ENCODE measurements at places on chromosomes 2 and 18.

GRCh38 chr18:39737869-39738268 is 2172.3 kb upstream of the CELF4 start:
- no peak for DNase-seq

DNA sequence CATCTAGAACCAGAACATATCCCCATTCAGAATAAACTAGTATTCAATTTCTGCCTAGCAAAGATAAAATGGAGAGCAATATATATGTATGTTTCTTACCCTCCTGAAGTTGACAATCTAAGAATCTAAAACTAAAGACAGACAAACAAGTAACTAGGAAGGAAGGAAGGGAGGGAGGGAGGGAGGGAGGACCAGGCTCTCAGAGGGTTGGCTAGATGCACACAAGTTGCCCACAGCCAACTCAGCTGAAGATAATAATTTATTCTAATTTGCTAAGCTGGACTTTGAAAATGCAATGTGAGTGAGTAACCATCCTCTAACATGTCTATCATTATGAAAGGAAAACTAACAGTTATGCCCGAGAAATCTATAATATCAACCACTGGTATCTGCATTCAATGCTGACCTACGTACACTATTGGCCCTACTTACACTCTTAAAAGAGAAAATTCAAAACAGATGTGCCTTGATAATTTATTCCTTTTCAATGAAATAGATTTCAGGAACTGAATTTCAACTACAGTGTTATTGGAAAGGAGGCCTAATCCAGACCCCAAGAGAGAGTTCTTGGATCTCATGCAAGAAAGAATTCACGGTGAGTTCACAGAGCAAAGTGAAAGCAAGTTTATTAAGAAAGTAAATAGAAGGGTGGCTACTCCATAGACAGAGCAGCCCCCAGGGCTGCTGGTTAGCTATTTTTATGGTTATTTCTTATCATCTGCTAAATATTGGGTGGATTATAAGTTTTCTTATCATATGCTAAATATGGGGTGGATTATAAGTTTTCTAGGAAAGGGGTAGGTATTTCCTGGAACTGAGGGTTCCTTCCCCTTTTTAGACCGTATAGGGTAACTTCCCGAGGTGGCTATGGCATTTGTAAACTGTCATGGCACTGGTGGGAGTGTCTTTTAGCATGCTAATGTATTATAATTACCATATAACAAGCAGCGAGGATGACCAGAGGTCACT is 288.5 kb upstream of the SLC39A10 start:
- no peak for DNase-seq

- DNase-seq: no peak
These were observed 264.9 kb downstream of the MREG start for GRCh38 chr2:215748446-215748845.

DNA sequence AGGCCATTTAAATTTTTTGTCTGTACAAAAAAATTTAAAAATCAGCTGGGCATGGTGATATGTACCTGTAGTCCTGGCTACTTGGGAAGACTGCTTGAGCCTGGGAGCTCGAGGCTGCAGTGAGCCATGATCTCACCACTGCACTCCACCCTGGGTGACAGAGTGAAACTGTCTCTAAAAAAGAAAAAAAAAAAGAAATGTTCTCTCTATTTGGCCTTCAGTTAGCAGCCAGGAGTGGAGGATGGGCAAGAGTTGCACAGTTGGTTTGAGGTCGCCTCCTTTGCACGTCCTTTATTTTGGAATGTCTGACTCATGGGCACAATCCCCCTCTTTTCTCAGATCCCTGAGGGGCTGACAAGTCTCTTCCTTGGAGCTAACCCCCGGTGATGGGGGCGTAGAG is 26.3 kb downstream of the ITM2C start:
- no peak for DNase-seq

DNA sequence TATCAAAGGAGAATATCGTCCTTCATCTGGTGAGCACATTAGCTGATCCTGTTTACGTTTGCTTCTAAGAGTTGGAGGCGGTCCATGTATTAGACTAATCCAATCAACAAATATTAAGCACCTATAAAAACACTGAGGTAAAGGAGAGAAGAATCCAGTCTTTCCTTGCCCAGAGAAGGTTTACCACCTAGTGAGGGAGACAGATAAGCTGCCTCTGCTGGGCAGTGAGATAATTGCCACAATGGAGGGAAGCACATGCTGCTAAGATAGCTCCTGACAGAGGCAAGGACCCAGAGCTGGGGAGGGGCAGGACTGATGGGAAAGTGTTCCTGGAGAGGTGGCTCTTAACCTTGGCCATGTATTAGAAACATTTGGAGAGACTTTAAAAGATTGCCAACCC is 36.7 kb upstream of the ST8SIA5 start:
- DNase-seq: no peak

DNA sequence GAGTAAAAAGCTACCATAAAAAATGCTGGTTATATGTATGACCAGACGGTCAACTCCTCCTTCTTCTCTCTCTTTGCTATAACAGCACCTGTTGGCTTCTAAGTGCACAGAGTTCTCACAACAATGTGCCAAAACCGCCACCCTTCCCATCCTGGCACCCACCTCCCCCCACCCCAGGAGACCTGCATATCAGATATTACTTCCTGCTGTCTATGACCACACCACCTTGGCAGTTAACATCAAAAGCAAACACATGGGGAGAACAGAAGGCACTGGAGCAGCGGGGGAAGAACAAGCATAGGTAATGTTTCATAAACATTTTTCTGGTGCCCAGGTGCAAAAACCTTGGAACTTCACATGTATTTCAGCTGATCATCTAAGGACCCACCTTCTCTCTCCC is 15.5 kb downstream of the SPRED2 start:
- DNase-seq: no peak

DNA sequence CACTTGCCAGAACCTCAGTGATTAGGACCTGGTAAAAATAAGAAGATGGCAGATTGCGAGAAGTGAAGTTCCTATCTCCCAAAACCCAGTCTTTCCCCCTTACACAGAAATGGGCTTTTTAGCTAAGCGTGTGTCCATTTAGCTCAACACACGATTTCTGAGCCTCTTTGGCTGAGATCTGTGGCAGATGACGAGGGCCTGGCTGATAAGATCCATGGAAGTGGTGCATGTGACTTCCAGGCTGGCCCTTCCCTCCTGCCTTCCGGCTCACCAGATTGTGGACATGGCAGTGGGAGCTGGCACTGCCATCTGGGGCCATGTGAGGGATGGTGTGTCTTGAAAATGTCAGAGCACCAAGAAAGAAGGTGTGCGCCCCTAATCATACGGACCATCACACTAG is 41.0 kb upstream of the ZFP36L2 start:
- no peak for DNase-seq

- DNase-seq: no peak
These were observed 22.8 kb downstream of the TRABD2A start for GRCh38 chr2:84858123-84858522.

- no peak for DNase-seq
These were observed 406.8 kb downstream of the NBAS start for GRCh38 chr2:15154297-15154696.

DNA sequence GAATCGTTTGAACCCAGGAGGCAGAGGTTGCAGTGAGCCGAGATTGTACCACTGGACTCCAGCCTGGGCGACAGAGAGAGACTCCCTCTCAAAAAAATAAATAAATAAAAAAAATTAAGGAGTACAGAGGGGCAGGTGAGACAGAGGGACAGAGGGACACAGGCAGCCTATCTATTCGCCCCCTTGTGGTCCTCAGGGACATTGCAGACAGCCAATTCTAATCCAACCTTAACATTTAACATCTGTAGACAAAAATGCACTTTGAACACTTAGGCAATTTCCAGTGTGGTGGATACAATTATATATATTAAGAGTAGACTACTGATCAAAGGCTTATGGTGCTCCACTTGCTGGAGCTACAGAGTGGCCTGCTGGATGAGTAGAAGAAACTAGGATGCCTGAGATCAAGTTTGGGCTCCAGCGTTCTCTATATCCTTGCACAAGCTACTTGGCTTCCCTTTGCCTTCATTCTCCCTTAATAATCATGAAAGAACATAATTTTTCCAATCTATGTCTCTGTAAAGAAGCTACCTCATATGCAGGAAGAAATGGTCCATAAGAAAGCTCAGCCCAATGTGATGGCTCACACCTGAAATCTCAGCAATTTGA is 8.2 kb upstream of the SMARCAL1 start:
- no peak for DNase-seq

GRCh38 chr2:60717691-60718090 is 38.4 kb upstream of the PAPOLG start:
- no peak for DNase-seq

DNA sequence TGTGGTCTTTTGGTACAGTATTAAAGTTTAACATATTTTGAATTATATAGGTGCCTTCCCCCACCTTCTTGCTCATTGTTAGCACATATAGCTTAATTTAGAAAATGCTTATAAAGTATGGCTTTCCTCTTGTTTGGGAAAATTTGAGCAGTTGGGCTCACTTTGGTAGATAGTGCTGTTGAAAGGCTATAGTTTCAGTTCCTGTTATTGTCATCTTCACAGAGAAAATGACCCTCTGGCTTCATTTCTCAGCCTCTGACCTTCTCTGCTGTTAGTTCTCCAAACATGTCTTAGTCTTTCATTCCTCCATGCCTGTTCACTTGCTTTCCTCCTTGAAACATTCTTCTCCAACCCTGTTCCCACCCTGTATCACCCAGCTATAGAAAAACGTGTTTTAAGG is 200.6 kb downstream of the WDR7 start:
- DNase-seq: no peak

DNA sequence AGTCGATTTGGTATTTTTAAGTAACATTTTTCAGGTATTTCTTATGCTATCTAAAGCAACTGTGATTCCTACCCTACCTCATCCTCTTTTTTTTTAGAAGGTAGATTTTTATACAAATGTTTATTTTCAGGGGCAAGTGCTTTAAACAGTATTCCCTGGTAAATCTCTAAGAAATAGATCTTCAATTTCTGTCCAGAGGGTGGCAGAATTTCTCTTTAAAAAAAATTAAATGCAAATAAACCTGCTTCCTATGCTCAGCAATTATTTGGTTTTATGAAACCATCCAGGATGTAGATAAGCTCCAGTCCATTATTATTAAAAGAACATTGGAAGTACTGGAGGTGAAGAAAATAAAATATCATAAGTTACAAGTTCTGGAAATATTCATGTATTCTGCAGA is 191.9 kb downstream of the MYO3B start:
- no peak for DNase-seq

DNA sequence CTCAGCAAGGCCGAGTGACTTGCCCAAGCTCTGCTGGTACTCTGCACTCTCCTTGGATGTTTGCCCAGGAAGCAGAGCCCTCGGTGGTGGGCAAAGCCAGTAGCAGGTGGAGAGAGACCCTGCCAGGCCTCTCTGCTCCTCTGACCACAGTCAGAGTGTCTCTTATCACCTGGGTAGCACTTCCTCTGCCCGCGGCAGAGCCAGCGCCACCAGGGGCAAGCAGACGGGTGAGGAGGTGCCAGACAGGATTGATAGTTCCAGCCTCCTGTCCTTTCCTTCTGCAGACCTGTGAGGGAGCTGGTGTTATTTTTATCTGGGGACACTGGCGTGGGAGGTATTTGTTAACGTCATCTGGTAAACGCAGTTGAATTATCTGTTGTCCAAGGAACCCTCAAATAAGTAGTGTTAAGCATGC is 152.9 kb downstream of the SMAD7 start:
- DNase-seq: no peak

DNA sequence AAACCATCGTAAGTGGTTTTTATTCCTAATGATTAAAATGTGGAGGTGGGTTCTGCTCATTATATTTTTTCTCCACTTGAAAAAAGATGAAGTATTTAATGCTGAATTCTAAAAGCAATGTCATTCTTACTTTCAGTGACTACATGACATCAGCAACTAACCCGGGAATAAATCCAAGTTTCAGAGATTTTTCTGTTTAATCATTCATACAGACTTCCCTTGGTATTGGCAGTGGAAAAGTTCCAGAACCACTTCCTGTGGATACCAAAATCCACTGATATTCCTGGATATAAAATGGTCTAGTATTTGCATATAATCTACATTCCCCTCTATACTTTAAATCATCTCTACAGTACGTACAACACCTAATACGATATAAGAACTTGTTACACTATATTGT is 128.6 kb downstream of the ZNF532 start:
- no peak for DNase-seq

DNA sequence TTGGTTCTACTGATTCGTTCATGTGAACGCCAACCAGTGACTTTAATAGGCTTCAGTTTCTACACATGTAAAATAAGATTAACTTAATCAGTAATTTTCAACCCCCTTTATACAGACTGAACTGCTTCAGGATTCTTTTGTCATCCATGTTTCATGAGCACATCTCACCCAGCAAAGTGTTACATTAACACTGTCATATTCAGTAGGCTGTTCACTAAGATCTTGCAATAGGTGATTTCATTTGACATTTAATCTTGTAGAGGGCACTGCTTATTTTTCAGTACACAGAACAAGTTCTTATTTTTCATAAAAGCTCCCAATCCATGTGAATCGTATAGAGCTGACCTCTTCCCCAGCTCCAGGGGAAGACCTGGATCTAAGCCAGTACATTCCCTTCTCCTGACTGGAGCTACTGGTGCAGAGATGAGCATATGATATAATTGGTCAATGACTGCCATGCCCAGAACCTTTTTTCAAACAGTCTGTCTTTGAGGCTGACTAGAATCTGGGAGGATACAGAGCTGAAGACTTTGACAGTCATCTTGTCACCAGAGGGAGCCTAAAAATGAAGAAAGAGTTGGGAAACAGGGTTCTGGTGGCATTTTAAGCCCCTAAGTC is 72.2 kb upstream of the CHRNA1 start:
- DNase-seq: no peak

DNA sequence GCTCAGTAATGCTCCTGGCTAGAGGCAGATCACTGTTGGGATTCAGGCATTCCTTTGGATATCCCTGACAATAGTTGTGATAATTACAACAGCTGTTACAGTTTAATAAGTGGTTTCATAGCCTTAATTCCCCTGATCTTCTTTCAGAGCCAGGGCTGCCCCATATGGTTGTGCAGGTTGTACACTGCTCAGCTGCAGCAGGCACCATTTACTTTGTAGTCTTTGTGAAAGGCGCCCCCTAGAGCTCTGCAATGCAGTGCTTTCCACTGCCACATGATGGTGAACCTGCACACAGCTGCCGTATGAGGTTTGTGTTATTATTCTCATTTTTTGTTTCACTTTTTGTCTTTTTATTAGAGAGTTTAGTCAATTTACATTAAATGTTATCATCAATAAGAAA is 239.1 kb downstream of the KCNS3 start:
- DNase-seq: no peak

- DNase-seq: no peak
These were observed 420.0 kb downstream of the ZEB2 start for GRCh38 chr2:144099780-144100377.

- DNase-seq: no peak
These were observed 566.9 kb downstream of the BCL11A start for GRCh38 chr2:59986511-59986910.

DNA sequence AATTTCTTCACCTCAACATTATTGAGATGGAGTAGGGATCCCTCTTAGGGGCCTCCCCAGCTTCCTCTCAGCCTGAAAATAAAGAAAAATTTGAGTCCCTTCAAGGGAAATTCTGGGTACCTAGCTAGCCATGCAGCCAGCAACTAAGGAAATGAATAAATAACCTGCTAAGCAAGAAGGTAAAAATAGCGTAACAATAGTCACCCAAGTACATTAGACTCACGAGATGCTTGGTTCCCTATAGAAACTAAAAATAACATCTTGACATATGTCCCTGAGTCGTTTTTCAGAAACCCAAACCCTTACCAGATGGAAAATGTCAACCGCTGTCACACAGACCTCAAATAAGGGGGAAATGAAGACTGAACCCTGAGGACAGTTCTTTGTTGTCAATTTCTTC is 51.9 kb downstream of the CACNB4 start:
- DNase-seq: no peak

GRCh38 chr2:172967036-172967982 is 108.3 kb upstream of the MAP3K20 start:
- no peak for DNase-seq

GRCh38 chr2:158042245-158042644 is 59.4 kb upstream of the UPP2 start:
- no peak for DNase-seq

All from caudate nucleus (tissue), 63 donors.